ENCODE measurements at places on chromosomes 1 and 21. TPM values are rescaled to one million over a fixed set of nuclear protein-coding genes. Genes with fewer than 3 reads are reported as not detected.

The VTCN1 gene
- total RNA-seq, result not detected

The PADI2 gene
- total RNA-seq, result not detected

The CHI3L1 gene
- 23.8 TPM for total RNA-seq

The CELA3B gene
- not detected for total RNA-seq

The CRYZ gene
- 17.9 TPM for total RNA-seq

The CFHR1 gene
- 0.81 TPM for total RNA-seq

The LRRIQ3 gene
- 9.2 TPM for total RNA-seq

The C1orf94 gene
- total RNA-seq, result not detected

The ARHGEF19 gene
- 4.5 TPM for total RNA-seq

The PROK1 gene
- not detected for total RNA-seq

The RORC gene
- not detected for total RNA-seq

The OLFM3 gene
- not detected for total RNA-seq

The IL22RA1 gene
- not detected for total RNA-seq

The NUDT4B gene
- total RNA-seq, result 26.0 TPM

The NEK2 gene
- total RNA-seq, result 4.4 TPM

The TTLL7 gene
- total RNA-seq, result 1.6 TPM

The FLG2 gene
- not detected for total RNA-seq

The MYOC gene
- not detected for total RNA-seq

The PTGER3 gene
- under 0.01 TPM for total RNA-seq

The PLPP3 gene
- total RNA-seq, result 167 TPM

The ILDR2 gene
- total RNA-seq, result not detected

The AMY1A gene
- not detected for total RNA-seq

The OR10K2 gene
- total RNA-seq, result not detected

The HRNR gene
- not detected for total RNA-seq

The DMBX1 gene
- not detected for total RNA-seq

The TMPRSS15 gene
- total RNA-seq, result not detected

The NFASC gene
- 21.5 TPM for total RNA-seq

The MYOG gene
- total RNA-seq, result not detected

The TMEM269 gene
- total RNA-seq, result not detected

The GOLT1A gene
- total RNA-seq, result not detected

The PODN gene
- total RNA-seq, result 12.1 TPM

The SWT1 gene
- 3.8 TPM for total RNA-seq
